ENCODE measurements at places on chromosomes 1 and 21.

GRCh38 chr1:159009287-159009686, 420 bp upstream of the IFI16 start:
- DNase-seq = no peak

DNA sequence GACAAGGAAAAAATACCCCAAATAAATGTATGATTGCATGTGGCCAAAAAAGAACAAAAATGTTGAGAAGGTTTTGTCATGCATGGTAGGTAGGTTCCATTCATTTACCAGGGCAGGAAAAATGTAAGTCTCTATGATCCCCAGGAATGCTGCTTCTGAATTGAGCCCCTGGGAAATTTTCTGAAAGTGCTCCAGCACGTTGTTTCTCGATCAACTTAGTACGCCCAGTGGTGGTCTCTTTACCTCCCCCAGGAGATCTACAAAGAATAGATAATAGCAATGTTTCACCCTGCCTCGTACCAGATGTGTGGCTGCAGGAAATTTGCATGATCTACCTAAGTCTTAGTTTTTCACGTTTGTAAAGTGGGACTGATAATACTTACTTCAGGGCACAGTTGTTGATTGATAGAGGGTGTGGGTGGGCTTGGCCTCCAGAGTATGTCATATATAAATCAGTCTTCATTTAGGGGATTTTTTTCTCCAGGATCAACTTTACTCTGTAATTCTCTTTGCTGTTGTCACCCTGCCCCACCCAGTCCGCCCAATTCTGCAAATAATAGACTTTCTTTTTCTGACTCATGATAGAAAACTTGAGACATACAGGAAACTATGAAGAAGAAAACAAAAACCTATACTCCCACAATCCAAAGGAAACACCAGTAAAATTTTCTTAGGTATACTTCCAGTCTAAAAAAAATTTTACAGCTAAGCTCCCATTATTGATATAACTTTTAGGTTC, 462.0 kb upstream of the RUNX1 start:
- DNase-seq = no peak

DNA sequence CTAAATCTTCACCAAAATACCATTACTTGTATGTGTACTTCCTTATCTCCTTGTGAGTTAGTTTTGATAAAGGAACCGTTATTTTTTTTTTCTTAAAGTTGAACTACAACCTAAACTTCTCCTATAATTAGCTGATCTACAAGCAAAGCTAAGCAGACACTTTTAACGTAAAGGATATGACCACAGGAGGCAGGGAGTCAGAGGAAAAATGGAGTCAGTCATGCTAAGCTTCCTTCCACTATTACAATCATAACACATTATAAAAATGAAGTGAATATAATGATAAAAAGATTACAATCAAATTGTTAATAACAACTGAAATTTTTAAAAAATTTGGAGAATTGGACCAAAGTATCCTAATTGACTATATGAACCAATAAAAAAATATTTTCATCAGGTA, 892.6 kb downstream of the KCNT2 start:
- DNase-seq = no peak

DNA sequence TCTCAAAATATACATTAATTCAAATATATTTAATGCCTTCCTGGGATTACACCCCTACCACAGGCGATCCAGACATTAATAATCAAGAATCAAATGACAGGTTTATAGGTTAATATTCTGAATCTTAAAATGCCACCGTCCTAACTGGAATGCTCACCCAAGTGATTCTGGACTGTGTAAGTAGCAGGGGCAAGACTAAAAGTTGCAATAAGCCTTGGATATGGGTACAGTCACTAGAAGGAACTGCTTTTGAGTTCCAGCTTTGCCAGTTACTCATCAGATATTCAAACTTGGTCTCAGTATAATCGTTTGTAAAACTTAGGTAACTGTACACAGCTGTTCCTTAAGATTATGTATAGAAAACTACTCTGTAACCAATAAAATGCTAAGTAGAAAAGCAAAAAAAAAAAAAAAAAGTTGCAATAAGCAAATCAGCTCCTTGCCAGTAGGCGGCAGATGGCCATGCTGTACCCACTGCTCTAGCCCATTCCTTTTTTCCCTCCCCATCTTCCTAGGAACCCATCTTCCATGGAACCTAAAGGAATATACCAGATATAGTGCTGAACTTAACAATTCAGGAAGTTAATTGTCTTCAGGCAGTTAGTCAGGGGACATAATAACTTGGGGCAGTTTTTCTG, 10.5 kb downstream of the RO60 start:
- DNase-seq = no peak

- DNase-seq = no peak
Measured at GRCh38 chr1:162397039-162397448, 14.9 kb downstream of the SH2D1B start.

GRCh38 chr1:35656148-35656862, 15.0 kb upstream of the PSMB2 start:
- no peak for DNase-seq

- DNase-seq = no peak
Measured at GRCh38 chr1:239999170-239999569, 92.5 kb upstream of the FMN2 start.

- DNase-seq = peak; percentile 77
Measured at GRCh38 chr1:218380125-218380977, 35.2 kb downstream of the TGFB2 start.

- DNase-seq = no peak
Measured at GRCh38 chr1:17075470-17076255, 21.8 kb upstream of the SDHB start.

DNA sequence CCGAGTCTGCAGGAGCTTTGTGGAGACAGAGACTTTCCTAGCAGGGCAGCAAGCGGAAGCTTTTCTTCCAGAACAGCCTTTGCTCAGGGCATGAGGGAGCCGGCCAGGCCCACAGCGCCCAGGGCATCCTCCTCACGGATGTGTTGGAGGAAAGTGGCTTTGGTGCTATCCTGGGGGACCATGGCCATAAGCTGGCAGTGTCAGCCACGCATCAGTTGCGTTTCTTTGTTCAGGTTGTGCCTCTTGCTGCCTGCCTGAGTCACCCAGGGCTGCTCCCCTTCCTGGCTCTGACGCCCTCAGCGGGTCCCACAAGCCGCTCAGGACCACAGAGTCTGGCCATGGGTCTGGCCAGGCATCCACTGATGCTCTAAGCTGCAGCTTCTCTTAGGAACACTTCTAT, 39.6 kb upstream of the PRSS38 start:
- DNase-seq = no peak

- DNase-seq = no peak
Measured at GRCh38 chr1:31423418-31423947, 10.5 kb downstream of the SERINC2 start.

GRCh38 chr1:16242556-16243214, 5.7 kb upstream of the CPLANE2 start:
- no peak for DNase-seq

DNA sequence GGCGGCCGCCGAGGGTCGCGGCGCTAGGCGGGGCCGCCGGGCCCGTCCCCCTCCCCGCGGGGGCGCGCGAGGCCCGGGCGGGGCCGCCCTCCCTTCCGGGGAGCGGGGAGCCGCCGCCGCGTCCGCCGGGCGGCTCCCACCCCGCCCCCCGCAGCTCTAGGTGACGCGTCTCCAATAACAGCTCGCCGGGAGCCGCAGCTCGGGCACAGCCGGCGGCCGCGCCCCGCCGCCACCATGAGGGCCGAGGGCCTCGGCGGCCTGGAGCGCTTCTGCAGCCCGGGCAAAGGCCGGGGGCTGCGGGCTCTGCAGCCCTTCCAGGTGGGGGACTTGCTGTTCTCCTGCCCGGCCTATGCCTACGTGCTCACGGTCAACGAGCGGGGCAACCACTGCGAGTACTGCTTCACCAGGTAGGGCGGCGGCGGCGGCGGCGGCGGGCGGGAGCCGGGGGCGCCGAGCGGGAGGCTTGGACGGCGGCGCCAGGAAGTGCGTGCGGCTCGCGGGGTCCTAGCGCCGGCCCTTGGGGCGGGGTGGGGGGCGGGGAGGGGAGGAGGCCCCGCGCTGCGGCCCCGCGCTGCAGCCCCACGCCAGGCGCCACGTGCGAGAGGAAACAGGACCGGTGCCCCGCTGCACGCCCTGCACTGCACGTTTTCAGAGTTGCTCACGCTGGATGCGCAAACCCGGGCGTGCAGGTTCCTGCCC, at the start of gene SMYD2:
SMYD2 (plus strand) TSS at position 139 of the 699 bp plus-strand sequence; CDS start at position 235, 96 bp downstream.
- peak; percentile 23 for DNase-seq

- DNase-seq = no peak
Measured at GRCh38 chr1:54009406-54009805, 8.6 kb downstream of the LDLRAD1 start.

DNA sequence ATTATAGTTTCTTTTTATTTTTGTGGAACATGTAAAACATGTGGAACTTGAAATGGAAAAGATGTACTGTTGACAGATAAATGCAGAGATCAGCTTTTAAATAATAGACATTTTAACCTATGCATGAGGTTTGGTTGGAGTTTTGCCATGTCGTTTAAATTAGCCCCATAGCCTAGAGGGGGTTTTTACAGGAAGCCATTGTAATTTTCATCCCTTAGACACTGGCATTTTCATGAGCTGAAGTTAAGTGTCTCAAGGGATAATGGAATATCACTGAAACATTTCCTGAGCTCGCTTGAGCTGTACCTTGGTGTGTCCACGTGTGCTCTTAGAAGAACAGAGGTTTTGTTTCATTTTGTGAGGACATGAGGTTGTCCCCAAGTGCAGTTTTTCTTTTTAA, 54.2 kb downstream of the HMCN1 start:
- no peak for DNase-seq

DNA sequence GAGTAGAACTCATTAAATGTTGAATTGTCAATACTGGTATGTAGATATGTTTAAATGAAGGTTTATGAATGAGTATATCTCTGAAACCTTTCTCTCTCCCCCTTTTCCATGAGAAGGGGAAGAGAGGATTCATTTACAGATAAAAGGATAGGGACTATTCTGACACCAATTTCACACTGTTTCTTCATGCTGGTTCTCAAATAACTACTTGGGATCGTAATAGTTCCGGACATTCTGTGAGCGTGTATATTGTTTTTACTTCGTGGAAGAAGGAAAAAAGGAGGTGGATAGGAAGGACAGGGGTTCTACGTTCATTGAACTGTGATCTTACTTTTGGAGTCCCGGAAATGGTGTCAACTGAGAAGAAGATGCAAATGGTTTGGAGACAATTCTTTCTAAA, 284.2 kb downstream of the GRIK1 start:
- no peak for DNase-seq

- no peak for DNase-seq
Measured at GRCh38 chr1:50422946-50423669, at the start of gene DMRTA2. Gene DMRTA2, minus strand, starts transcription at chr1:50423443. Its CDS starts 1,907 bp downstream, at chr1:50421536.

- peak; percentile 46 for DNase-seq
Measured at GRCh38 chr1:96236156-96236739, 485.3 kb upstream of the PTBP2 start.

- DNase-seq = peak; percentile 68
Measured at GRCh38 chr1:11930571-11931445, 3.7 kb upstream of the PLOD1 start.

- no peak for DNase-seq
Measured at GRCh38 chr21:14589855-14590563, 43.9 kb upstream of the SAMSN1 start.

GRCh38 chr1:27090911-27091310, 64.0 kb downstream of the SLC9A1 start:
- DNase-seq = no peak

DNA sequence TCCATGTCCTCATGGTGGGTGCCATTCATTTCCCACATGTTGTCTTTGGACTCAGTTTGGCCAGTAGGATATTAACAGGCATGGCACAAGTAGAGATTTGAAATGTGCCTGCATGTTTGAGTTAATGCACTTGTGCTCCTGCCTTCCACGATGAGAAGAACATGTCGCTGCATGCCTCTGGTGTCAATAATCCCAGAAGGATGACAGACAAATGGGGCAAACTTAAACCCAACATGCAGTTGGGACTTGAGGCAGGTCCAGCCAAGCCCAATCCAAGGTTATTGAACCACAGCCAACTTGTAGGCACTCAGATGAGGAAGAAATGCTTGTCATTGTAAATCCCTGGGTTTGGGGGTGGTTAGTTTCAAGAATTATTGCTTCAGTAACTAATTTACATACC, 174.6 kb downstream of the TRIM33 start:
- no peak for DNase-seq

GRCh38 chr1:96487971-96488370, 233.6 kb upstream of the PTBP2 start:
- DNase-seq = no peak

- no peak for DNase-seq
Measured at GRCh38 chr1:93196591-93196990, 16.1 kb downstream of the CCDC18 start.
